ENCODE measurements at places on chromosomes 13 and 19.

DNA sequence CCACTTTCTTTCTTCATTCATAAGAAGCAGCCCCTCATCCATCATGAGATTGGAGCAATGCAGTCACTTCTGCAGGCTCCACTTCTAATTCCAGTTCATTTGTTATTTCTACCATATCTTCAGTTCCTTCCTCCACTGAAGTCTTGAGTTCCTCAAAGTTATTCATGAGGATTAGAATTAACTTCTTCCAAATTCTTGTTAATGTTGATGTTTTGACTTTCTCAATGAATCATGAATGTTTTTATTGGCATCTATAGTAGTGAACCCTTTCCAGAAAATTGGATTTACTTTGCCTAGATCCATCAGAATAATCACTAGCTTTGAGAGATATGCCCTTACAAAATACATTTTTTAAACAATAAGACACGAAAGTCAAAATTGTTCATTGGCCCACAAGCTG is 2567.7 kb upstream of the PCDH20 start:
- DNase-seq = no peak

- no peak for DNase-seq
Observed at GRCh38 chr19:37511821-37512220, 5.1 kb downstream of the ZNF793 start.

DNA sequence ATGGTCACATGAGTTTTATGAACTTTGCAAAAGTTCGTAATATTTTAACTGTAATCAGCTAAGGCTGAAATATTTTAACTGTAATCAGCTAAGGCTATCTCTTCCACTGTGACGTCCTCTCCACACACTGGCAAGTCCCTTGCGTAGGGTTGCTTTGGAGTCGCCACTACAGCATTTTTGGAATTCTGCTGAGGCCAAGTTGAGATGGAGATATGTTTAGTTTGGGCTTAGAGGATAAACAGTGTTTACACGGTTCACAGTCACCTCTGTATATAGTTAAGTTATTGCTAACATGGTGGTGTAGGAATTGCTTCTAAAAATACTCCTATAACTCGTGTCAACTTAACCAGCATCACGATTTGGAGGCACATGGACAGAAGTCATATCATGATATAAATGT is 143.6 kb upstream of the SERP2 start:
- DNase-seq = no peak

DNA sequence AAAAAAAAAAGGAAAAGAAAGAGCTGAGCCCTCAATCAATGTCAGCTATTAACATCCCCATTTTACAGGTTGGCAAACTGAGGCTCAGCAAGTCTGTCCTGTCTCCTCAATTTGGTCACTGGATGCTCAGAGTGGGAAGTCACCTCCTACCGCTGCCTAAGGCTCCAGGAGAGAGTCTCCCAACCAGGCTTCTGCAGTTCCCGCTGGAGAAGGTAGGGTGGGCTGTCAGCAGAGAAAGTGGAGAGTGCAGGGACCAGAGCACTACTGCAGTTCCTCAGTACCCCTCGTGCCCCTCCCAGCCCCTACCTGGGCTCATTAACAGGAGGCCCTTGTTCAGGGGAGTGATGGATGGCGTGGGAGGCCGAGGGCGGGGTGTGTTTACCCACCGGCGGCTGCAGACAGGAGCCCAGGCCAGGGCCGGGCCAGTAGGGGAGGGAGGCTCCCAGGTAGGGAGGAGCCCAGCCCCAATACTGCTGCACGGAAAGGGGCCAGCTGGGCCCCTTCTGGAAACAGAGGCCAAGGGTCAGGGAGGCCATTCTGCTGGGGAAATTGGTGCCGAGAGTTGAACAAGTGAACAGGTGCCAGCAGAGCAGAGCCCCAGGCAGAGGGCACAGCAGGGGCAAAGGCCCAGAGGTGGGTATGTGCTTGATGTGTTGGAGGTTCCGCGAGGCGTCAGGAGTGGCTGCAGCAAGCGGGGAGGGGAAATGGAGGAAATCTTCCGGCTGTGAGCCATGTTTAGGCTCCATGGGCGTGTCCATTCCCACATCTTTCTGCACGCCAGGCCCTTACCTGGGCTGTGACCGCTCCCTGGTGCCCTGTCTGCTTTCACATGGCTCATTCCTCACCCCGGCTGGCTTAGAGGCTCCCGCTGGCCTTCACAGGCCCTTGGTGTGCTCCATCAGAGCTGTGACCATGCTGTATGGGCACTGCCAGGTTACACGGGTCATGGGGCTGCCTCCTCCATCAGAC is 7.6 kb upstream of the COMP start:
- no peak for DNase-seq

DNA sequence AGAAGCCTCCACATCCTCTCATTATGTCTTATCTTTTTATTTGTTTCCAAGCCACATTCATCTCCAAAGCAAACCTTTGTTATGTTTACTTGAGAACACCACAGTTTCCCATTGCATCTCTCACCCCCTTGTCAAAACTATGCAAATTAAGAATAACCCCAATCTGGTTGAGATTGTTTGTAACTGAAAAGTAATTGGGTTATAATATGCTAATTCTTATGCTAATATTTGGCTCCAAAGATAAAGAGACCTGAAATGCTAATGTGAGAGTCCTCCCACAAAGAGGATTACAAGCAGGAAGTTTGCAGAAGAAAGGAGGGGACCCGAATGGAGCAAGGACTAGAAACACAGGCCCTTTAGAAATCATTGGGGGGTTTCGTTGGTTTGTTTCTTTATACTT is 92.9 kb upstream of the UBL3 start:
- DNase-seq = no peak
